ENCODE measurements at places on chromosomes 4 and X.

- no peak for DNase-seq
Measured at GRCh38 chr4:177064729-177065394, 244.8 kb upstream of the NEIL3 start.

DNA sequence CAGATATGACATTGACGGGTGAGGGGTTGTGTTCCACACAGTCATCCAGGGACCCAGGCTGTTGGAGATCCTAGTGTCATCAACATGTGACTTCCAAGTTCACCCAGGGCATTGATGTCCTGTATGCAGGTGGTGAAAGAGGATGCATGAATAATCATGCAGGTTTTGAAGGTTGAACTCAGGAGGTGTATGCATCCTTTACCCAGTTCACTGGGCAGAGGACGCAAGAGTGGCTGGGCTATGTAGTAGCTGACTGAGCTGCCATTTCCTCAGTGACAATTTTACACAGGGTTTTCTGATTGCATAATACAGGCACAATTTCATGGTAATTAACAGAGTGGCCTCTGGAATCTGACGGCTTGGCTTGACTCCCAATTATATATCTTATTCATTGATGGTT, 323.0 kb downstream of the HS3ST1 start:
- DNase-seq, result no peak

- DNase-seq, result no peak
Measured at GRCh38 chr4:40205259-40206198, 8.7 kb downstream of the RHOH start.

- DNase-seq, result no peak
Measured at GRCh38 chrX:10047133-10047532, 80.0 kb downstream of the CLDN34 start.

DNA sequence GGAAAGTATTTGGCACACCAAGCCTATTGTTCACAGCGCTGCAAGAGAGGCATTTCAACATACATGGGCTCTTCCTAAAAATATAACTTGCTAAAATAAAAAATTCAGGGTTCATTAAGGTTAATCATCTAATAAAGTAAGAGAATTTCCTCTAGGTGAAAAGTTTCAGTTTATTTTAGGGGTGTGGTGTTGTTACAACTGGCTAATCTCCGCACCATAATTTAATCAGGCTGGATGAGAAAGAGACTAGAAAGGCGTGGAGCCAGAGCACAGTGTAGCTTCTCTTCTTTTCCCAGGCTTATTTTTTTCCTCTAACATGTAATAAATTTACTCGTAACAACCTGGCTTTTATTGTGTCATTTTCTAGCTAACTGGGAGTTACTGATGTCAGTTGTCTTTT, 47.9 kb downstream of the FHL1 start:
- DNase-seq, result no peak

DNA sequence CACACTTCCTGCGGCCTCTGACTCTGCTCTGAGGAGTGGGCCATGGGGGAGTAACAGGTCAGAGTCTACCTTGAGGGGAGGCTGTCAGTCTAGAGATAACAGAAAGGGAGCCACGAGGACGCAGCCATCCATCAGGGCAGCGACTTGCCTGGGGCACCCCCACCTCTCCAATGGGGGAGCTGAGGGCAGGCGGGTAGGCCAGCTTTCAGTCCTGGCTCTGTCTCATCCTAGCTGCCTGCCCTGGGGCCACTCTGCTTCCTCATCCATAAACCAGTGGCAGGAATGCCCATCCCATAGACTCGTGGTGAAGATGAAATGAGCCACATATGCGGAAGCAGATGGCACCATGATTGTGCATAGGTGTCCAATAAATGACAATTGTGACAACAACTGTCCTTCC, 13.2 kb downstream of the MAGED2 start:
- DNase-seq, result no peak

DNA sequence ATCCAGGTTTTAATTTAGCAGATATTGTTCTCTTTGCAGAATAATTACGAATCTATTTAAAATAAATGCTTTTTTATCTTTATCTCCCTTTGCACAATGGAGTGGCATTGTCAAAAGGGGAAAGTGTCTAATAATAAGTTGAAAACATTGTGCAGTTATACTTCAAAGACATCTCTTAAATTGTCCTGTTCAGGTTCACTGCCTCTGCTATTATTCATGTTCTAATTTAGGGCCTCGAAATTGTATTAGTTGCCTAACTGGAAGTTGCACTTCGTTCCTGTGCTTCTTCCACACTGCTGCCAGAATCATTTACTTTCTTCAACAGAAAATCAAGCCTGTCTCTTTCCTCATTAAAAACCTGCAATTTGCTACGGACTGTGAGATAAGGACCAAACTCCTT, 150.5 kb upstream of the SPRY1 start:
- no peak for DNase-seq

- no peak for DNase-seq
Measured at GRCh38 chrX:108216919-108217571, 125.5 kb downstream of the ATG4A start.

- DNase-seq, result peak; percentile 21
Measured at GRCh38 chrX:72255445-72255844, 16.6 kb upstream of the ERCC6L start.

GRCh38 chr4:41472081-41472480, 65.9 kb upstream of the LIMCH1 start:
- no peak for DNase-seq

GRCh38 chr4:137389911-137390520, 142.3 kb downstream of the PCDH18 start:
- DNase-seq, result no peak

- DNase-seq, result no peak
Measured at GRCh38 chr4:52856801-52857200, 5.3 kb upstream of the RASL11B start.

DNA sequence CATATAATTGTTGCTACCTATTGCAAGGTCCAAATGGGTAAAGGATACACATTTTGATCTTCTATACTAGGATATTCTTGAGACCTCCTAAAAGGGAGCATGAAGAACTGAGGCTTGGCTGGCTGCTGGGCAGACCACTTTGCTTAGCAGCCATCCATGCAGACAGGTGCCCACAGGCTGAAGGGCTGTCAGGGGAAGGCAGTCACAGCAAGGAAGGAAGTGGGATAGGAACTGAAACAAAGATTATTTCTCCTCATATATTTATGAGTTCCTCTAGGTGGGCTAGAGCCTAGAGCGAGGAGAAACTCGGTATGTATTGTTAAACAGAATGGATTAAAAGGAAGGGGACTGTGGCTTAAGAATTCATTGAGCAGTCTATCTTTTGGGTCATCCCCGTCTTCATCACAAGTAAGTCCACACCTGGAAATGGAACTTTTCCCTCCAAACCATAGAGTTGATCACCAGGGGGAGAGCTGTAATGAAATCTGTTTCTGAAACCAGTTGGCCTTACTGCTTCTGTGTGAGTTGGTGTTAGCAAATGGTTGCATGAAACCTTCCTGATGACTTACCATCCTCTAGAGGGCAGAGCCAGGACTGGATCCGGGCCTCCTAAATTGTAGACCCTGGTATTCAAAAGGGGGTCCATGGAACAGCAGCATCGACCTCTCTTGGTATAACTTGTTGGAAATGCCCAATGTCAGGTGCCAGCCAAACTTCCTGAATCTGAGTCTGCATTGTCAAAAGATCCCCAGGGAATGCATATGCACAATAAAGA, 42.3 kb downstream of the AFF2 start:
- DNase-seq, result no peak
